ENCODE measurements at places on chromosomes 11 and 22.

DNA sequence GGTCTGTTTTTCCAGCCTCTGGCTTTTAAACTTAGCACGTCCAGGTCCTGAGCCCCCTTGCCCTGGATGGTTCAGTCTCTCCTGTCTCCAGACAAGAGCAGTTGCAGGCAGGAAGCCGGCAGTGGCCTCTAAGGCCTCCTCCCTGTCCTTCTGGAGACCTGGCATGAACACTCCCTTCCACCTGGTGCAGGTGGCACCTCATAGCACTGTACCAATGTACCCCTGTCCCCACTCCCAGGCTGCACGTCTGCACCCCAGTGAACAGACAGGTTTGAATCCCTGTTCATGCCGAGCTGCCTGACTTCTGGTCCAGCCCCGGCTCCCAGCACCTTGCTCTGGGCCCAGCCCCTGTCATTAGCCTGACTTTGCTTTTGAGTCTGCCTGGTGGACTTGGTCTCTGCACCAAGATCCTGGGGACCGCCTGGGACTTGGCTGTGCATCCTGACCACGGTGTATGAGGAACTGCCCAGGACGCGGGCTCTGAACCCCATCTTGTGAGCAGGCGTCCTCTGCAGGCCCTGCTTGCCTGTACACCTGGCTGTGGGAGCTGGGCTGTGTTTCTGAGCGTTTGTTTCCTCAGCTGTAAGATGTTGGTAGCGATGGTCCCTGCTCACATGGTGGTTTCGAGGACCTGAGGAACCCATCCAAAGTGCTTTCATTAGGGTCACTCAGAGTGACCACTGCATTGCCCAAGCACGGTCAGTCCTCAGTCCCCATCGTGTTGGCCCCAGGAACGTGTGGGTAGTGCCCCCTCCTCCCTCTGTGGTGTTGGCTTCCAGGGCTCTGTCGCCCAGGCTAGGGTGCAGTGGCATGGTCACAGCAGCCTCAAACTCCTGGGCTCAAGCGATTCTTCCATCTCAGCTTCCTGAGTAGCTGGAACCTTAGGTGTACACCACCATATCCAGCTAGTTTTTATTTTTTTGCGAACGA lies 75.0 kb upstream of the SHANK2 start:
- no peak for DNase-seq

GRCh38 chr11:32259641-32260081 lies 168.8 kb downstream of the RCN1 start:
- peak; percentile 87 for DNase-seq

DNA sequence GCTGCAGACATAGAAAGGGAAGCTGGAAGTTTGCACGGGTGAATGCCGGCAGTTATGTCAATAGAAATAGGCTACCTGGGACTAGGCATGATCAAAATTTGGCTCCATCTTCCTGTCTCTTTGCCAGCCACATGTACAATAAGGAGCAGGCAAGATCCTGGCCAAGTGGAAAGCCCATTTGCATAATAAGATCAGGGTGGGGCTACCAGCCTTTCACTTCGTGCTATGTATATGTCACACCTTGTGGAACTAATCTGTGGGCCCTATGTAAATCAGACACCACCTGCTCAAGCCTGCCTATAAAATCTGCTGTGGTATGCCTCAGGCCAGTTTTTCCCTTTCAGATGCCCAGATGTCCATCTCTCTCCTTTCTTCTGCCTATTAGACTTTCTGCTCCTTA lies 79.3 kb upstream of the DRD2 start:
- no peak for DNase-seq

DNA sequence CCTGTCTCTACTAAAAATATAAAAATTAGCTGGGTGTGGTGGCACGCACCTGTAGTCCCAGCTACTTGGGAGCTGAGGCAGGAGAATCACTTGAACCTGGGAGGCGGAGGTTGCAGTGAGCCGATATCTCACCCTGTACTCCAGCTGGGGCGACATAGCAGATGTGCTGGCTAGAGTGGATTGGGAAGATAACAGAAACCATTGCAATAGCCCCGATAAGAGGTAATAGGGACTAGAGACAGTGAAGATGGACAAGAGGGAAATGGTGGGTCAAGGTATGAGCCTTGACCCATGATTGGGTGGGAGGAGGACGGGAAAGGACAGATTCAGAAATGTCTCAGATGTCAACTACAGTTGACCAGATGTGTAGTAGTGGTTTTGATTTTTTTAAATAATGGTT lies 6.1 kb downstream of the SWAP70 start:
- no peak for DNase-seq

DNA sequence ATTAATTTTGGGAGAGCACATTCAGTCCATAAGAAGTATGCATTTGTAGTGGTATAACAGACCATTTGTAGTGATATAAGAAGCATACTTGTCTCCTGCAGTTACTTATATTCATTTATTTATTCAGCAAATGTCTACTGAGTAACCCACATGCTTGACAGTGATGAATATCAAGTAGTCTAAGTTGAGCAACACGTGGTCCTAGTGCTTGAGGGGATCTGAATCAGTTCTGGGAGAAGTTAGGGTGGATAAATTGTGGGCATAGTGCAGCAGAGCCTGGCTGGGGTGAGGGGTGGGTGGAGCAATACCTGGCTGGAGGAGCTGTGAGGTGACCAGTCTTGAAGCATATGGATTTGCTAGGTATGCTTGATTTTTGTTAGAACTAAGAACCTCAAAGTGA lies 24.3 kb downstream of the STX3 start:
- DNase-seq: no peak

- no peak for DNase-seq
These were observed 17.6 kb upstream of the MOB2 start for GRCh38 chr11:1504138-1504537.

DNA sequence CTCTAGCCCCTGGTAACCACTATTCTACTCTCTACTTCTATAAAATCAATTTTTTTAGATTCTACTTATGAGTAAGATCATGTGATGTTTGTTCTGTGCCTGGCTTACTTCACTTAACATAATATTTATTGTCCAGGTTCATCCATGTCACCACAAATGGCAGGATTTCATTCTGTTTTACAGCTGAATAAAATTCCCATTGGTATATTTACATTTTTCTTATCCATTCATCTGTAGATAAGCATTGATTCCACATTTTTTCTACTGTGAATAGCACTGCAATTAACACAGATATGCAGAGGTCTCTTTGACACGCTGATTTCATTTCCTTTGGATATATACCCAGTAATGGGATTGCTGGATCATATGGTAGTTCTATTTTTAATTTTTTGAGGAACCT lies 15.8 kb downstream of the SLC25A17 start:
- DNase-seq: no peak

DNA sequence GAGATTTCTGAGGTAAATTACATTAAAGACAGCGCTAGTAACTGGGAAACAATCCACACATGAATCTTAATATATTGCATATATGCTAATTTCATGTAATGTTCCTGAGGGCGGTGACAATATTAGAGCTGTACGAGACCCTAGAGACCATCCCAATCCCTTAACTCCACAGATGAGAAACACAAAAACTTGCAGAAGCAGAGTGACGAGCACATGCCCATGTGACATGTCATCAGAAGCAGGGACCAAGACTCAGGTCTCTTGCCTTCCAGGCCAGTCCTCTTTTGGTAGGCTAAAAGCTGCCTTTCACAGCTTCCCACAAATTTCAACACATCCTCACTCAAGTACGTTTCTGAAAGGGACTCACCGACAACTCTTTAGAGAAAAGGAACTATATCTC lies 11.8 kb downstream of the MAPK1 start:
- peak; percentile 66 for DNase-seq

DNA sequence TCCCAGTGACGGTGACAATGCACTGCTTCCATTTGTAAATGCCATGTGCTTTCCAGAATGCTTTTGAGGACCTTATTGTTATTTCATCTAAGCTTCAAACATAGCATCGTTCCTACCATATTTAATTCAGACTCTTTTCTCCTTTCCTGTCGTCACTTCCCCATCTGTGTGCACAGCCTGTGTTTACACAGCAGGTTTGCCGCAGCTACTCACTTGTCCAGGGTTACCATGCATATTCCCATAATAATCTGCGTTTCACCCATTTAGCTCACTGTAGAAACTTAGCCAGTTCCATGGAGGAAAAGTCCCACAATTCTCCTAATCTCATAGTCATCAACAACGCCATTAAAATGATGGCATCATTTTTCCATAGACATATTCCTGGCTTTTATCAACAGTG lies 48.0 kb downstream of the FLI1 start:
- no peak for DNase-seq

- DNase-seq: no peak
These were observed 13.6 kb upstream of the CHRNA10 start for GRCh38 chr11:3684819-3685172.

DNA sequence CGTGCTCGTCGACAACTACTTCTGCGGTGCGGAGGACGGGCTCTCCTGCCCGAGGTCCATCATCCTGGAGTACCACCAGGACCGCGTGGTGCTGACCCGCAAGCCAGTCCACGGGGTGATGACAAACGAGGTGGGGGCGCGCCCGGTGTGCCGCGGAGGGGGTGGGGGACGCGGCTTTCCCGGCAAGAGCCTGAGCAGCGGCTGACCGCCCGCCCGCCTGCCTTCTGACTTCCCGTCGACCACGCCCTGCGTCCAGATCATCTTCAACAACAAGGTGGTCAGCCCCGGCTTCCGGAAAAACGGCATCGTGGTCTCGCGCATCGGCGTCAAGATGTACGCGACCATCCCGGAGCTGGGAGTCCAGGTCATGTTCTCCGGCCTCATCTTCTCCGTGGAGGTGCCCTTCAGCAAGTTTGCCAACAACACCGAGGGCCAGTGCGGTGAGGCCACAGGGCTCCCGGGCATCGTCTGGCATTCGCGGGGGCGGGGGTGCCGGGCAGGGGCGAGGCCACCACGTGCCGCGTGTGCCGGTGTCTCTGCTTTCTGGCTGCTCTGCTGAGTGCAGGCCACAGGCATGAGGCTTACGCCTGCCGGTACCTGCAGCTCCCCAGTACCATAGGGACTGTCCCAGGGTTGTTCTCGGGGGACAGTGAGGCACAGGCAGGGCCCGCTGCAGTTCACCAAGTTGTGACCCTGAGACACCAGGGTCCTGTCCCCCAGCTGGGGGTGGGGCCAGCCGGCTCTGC lies 28.5 kb upstream of the MUC5B start:
- DNase-seq: no peak

GRCh38 chr11:126733685-126734084 lies 266.9 kb downstream of the KIRREL3 start:
- no peak for DNase-seq

DNA sequence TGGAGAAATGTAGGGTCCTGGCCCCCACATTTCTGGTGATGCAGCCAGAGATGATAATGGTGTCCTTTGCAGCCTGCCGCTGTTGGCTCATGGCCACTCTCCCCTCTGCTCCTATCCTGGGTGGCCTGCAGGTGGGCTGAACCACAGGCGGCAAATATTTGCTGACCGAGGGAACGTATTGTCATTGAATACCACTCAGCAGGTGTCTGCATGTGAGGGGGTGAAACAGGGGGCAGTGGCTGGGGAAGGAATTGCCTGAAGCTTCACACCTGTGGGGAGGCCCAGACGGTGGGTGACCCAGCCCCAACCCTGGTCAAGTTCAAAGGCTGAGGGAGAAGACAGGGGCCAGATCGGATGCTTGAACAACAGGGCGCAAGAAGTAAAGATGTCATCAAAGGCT lies 73.3 kb upstream of the WNT11 start:
- DNase-seq: no peak

DNA sequence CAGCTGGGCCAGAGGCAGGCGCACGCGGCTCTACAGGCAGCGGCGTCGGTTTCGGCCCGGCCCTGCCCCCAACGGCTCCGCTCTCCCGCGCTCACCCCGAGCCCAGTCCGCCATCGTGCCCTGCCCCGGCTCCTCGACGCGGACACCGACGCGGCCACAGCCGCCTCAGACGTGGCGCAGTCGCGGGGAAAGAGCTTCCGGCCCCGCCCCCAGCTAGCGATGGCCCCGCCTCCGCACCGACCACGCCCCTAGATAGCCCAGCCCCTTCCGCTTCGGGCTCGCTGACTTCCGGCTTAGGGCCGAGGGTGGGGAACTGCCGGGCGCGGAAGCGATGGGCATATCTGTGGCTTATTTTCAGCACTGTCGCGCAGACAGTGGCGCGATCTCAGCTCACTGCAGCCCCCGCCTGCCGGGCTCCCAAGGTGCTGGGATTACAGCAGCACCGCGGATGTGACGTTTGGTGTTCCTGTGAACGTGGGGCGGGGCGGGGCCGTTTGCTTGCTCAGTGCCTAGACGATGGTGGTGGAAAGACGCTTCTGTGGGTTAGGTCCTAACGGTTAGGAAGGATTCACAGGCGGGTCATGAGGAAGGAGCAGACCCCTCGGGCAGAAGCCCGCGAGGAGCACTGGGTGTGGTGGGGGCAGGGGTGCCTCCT lies at the start of the genes BET1L and RIC8A:
Gene BET1L (minus strand): TSS at position 192 of the 655 bp plus-strand sequence. CDS start 78 bp downstream, at position 114.
Gene RIC8A (plus strand): TSS at position 501 of the 655 bp plus-strand sequence. CDS start 1,147 bp downstream, outside the sequence.
- peak; percentile 98 for DNase-seq

DNA sequence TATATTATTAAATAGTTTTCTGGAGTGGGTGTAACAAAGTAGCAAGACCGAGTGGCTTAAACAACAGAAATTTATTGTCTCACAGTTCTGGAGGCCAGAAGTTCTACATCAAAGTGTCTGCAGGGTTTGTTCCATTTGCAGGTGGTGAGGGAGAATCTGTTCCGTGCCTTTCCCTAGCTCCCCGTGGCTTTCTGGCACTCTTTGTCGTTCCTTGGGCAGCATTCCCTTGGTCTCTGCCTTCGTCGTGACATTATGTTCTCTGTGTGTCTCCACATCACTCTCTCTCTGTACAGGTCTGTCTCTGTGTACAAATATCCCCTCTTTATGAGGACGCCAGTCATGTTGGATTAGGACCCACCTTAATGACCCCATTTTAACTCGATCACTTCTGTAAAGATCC lies 38.2 kb downstream of the LDLRAD3 start:
- no peak for DNase-seq

DNA sequence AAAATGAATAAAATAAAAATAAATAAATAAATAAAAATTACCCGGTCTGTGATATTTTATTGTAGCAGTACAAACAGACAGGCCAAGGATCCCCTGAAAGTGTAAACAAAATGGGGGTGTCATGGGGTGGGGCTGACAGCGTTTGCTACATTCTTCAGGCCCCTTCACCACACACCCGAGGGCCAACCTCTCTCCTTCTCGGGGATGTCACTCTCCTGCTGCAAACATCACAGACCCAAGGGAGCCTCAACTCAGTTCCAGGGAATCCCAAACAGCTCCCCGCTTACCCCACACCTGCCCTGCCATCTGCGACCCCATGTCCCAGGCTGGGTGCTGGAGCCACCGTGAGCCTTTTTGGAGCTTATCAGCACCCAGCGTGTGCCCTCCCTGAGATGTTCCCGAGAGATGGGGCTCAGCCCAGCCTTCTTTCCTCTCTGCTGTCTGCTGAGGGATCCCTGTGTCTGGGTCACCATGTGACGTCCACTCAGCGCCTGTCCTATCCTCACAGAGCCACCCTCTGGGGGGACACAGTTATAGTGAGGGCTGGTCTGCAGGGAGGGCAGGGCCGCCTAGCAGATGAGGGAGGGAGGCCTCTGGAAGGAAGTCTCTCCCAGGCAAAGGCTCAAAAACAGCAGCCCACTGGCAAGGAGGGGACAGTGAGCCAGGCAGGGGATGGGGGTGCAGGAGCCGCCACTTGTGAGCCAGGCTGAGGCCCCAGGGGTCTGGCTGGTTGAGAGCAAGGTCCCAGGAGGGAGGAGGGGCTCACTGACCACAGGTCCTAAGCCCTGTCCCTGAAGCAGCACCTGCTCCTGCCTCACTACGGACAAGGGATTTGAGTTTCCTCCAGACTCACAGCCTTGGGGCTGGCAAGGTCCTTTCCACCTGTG lies 1041.6 kb downstream of the BRD1 start:
- no peak for DNase-seq

GRCh38 chr22:47919893-47920292 lies 1157.4 kb downstream of the TBC1D22A start:
- DNase-seq: no peak
